C1 segment of cervical spinal cord (tissue), 14 donors: ENCODE measurements at places on chromosomes 5 and 9.

DNA sequence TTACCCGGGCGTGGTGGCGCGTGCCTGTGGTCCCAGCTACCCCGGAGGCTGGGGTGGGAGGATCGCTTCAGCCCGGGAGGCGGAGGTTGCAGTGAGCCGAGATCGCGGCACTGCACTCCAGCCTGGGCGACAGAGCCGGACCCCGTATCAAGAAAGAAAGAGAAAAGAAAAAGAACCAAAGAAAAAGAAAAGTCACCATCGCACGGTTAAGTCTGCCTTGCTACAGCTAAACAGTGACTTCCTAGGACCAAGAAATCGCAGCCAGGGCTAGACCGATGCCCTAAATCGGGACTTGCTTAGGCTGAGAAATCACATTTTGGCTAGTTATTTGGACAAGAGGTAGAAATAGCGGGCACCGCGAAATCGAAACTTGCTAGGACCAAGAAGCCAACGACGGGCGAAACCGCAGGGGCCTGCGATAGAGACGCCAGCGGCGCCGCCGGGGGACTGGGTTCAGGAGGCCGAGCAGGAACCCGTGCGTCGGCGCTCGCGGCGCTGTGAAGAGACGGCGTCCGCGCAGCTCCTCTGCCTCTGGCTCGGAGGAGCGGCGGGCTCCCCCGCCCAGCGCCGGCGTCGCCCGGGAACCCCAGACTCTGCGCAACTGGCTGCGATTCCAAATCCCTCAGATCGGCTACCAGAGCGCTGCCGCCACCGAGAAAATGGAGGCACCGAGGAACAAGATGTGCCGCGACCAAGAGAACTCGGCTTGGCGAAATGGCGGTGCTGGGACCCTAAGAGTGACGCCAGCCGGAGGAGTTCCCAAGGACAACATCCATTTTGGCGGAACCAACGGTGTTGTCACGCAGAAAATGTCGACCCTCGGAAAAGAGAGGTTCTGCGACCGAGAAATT is 26.1 kb upstream of the ANXA2R start:
- DNase-seq, result peak; percentile 90

DNA sequence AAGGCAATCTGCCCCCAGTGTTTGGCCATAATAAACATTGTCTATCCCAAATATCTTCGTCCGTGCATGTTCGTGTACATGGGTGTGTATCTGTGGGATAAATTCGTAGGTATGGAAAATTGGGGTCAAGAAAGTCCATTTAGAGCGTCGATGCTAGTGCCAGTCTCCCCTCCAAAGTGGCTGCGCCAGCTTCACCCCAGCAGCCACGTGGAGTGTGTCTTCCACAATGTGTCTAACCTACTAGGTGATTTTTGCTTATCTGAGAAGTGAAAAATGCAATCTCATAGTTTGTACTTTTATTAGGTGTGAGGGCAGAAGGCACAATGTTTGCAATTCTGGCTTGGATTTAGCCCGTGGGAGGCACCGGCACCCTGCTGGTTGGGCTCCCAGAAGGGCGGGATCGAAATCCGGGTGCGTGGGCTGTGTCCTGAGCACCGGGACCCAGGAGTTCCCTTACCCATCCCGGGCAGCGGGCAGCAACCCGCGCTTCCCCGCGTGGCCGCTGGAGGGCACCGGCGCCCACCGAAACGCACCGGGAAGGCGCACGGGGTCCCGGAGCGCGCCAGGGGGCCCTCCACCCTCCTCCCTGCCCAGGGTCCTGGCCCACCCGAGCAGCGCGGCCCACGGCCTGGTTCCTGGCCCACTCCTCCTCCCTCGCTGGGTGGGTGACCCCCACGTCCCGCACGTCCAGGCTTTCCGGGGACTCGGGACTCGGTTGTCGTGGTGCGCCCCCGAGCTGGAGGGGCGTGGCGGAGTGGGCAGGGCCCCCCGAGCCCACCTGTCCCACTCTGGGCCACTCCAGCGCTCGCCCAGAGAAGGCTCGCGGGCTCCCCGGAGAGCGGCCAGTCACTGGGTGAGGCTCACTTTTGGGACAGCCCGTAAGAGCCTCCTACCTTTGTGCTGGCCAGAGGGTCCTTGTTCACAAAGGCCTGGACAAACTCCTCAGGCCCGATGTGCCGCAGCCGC is 55.4 kb upstream of the RNF130 start:
- DNase-seq, result no peak

DNA sequence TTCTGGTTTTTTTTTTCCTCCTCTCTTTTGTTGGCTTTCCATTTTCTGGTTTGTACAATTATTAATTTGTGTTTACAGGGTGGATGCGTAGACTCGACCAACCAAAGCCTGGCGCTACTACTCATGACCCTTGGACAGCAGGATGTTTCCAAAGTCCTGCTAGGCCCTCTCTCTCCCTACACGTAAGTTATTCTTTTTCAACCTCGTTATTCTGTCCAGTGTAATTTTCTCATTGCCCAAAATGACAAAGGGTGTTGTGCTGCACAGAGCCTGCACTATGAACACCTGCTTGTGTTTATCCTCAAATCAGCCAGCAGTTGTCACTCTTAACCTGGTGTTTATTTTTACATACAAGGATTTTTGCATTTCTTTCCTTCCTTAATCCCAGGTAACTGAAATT is 56.6 kb downstream of the RCL1 start:
- no peak for DNase-seq

- no peak for DNase-seq
Observed at GRCh38 chr5:28400076-28400475, 1361.7 kb upstream of the CDH9 start.

- no peak for DNase-seq
Observed at GRCh38 chr5:148858106-148858505, 31.7 kb downstream of the ADRB2 start.

DNA sequence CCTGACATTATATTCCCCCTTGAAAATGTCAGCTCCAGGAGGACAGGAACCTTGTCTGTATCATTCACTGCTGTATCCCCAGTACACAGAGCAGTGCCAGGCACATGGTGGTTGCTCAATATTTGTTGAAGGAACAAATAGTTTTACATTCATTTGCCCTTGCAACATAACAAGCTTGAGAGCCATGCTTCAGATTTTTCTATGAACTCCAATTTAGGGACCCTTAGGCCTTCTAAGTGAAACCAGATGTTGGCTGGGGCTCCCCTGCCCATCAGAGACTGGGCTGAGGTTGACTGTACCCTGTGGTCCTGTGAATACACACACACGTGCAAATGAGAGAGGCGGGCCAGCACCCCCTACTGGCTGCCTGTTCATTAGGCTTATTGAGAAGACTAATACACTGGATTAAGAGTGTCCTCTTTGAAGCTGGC is 214.9 kb upstream of the WWC1 start:
- peak; percentile 2 for DNase-seq

DNA sequence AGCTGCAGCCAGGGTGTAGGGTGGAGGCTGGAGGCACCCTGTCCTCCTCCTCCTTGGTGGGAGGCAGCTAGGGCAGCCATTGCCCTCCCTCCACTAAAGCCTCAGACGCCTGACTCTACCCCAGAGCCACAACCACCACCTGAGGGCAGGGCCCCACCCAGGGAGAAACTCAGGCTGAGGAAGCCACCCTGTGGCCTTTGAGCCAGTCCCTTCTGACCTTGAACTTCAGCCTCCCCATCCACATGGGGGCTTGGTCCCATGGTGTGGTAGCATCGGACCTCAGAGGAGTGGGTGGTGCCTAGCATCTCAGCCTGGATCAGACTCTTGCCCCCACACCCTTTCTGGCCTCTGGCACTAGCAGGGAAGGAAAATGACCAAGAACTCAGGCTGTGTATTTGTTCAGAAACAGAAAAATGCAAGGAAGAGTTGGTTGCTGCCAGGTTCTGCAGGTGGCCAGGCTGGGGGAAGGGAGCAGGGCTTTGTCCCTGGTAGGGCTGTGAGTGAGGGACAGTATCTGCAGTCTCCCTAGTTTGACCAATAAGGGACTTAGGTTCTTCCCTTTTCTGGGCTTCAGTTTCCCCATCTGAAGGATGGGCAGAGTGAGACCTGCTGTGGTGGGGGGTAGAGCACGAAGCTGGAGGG is 3.2 kb downstream of the DAB2IP start:
- no peak for DNase-seq

DNA sequence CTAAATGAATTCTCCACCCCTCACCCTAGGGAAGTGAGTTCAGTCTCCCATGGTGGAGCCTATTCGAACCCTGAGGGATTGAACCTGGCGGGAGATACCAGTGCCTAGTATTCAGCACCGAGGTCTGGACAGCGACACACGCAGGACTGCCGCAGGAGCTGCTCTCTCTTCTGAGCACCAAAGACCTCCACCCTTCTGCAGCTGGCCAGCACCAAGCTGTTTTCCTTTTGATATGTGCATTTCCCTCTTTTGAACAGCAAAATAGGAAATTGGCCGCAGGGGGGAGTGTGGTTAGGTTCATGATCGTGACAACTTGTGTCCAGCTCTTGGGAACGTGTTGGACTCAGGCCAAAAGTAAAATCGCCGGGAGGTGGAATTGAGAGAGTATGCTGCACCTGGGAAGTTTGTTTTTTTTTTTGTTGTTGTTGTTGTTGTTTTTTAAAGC is 1.2 kb upstream of the PCSK1 start:
- DNase-seq, result no peak

DNA sequence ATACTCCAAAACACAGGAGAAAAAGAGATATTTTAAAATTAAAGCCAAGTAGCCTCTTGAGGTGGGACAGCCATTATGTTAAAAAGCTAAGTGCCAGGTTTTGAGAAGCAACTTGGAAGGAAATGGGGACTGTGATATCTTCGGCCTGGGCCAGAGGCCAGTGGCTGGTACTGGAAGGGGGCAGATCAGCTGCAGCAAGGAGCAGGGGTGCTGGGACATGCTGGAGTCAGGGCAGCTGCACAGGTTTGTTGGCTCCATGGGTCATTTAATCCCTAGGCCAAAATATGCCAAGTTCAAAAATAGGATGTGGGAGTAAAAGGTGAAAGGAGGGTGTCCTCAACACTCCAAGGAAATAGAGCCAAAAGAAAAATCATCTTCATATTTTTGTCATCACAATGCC is 30.0 kb downstream of the ADRB2 start:
- DNase-seq, result no peak
